GM12878 (cell line): ENCODE measurements at places on chromosomes 11 and 22. TPM values are rescaled to one million over a fixed set of nuclear protein-coding genes. Genes with fewer than 3 reads are reported as not detected.

- peak; percentile 80 for DNase-seq
These were observed 8.3 kb downstream of the GRK3 start for GRCh38 chr22:25572708-25573171.

IGF2 gene
- total RNA-seq = 0.35 and 0.41 TPM in 2 replicates

OR8K3 gene
- not detected in 2 replicates for total RNA-seq

GRCh38 chr11:64251016-64251752 lies at the start of gene PLCB3:
Gene PLCB3, plus strand, starts transcription at chr11:64251530. Its CDS starts 120 bp downstream, at chr11:64251650.
- DNase-seq = no peak

GRCh38 chr22:49393526-49393925 lies 434.1 kb downstream of the BRD1 start:
- DNase-seq = no peak

TMEM132A gene
- 16.0 and 25.0 TPM in 2 replicates for total RNA-seq

TRPC6 gene
- not detected in 2 replicates for total RNA-seq

DNA sequence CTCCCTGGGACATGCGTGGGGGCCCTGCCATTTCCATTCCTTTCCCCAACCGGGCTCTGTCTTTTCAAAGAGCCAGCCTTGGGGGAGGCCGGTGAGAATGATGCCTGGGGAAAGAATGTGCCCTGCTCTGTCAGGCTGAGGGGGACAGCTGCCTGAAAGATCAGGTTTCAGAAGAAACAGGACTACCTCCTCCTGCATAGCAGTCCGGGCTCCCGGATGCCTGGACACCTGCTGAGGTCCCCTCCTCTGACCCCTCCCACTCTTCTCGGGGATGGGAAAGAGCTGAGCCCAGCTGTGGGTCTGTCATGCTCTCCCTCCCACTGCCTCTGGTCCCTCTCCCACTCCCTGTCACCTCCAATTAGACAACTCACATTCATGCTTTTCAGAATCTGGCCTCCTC lies 41.8 kb upstream of the CDON start:
- no peak for DNase-seq

GRCh38 chr22:39960791-39961746 lies 872 bp downstream of the TMA7B start:
- DNase-seq = peak; percentile 96
